ENCODE measurements at places on chromosomes 7 and 10.

DNA sequence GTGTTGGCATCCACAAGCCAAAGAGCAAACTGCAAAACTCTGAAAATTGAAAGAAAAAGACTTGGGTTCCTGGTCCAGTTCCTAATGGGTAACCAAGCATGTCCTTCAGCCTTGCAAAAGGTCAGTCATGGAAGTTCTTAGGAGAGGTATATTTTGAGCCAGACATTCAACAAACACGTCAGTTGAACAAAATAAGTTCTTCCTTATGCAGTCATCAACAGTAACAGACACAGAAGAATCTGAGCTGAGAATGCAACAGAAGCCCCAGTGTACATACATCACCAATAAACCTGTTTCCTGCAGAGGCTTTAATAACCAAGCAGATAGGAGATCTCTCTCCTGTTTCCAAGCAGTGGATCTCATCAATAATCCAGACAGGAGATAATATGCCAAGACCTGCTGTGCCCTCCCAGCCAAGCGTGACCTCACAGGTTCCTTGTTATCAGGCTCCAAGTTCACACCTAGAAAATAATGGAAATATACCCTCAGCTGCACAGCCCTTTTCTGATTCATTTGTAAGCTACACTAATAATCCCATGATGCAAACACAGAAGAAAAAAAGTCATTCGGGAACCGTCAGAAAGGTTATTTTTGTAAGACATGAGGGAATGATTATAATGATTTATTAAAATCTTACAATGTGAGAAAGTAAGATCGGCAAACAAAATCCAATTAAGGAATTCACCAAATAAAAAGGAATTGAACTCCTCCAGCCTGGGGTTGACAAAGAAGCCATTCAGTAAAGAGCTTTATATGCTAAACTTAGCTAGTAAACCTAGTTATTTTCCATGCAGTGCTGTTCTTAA lies 90.7 kb downstream of the DGKI start:
- DNase-seq, result no peak

GRCh38 chr7:151805191-151805590 lies 71.7 kb downstream of the PRKAG2 start:
- DNase-seq, result no peak

GRCh38 chr7:97022491-97023306 lies 1.9 kb downstream of the DLX5 start:
- no peak for DNase-seq

- DNase-seq, result no peak
Observed at GRCh38 chr7:131623154-131623553, 66.7 kb upstream of the PODXL start.

GRCh38 chr7:140017543-140017942 lies 45.2 kb downstream of the PARP12 start:
- DNase-seq, result no peak

- no peak for DNase-seq
Observed at GRCh38 chr7:22578007-22578733, 78.2 kb upstream of the STEAP1B start.

DNA sequence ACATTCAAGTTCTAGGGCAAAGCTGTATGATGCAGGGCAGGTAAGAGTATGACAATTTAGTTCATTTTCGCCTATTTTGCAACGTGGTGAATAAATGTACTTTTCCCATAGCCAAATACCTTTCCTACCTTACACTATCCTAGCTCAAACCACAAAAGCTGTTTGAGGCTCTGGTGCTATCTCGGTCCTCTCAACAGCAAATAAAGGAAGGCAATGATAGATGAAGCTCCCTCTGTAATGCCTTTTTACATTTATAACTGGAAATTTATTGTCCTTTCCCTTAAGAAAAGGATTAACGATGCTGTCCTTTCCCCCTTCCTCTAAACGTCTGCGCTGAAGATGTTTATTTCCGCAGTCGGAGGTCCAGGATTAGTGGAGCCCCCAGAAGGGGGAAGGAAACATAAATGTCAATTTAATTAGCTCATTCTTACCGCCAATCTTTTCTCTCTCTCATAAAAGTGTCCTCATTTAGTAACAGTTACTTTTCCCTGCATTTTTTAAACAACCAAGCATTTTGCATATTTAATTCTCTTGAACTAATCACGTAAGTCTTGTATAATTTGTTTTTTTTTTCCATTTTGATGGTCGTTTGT lies 114.6 kb downstream of the PIP4K2A start:
- DNase-seq, result no peak

Data from activated CD8-positive, alpha-beta memory T cell treated with anti-CD3 and anti-CD28 coated beads for 1 hour (primary cell).